ENCODE measurements at places on chromosomes 4 and X. TPM values are rescaled to one million over a fixed set of nuclear protein-coding genes. Genes with fewer than 3 reads are reported as not detected.

DNA sequence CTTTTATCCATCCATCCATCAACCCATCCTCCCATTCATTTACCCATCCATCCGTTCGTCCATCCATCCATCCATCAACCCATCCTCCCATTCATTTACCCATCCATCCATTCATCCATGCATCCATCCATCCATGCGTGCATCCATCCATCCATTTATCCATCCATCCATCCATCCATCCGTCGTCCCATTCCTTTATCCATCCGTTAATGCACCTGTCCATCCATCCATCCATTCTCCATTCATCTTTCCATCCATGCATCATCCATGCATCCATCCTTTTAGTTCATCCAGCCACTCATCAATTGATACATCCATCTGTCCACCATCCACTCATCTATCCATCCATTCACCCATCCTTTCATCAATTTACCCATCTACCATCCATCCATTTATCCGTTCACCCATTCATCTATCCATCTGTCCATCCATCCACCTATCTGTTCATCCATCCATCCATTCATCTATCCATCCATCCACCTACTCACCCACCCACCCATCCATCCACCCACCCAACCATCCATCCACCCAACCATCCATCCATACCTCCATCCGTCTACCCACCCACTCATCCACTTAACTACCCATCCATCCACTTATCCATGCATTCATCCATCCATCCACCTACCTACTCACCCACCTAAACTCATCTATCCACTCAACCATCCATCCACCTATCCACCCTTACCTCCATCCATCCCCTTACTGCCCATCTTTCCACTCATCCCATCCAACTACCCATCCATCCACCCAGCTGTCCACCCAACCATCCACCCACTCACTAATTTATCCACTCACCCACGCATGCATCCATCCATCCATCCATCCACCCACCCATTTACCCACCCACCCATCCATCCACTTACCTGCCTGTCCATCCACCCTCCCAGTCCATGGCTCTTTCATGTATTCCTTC, 9.6 kb downstream of the CD99 start:
- DNase-seq = no peak

- no peak for DNase-seq
Measured at GRCh38 chr4:98728871-98729270, 70.5 kb upstream of the TSPAN5 start.

NOX1 gene
- total RNA-seq = 128 TPM

FGFR3 gene
- 32.3 TPM for total RNA-seq

GRCh38 chr4:90996813-90997212, 869.6 kb downstream of the CCSER1 start:
- DNase-seq = no peak

MAP9 gene
- 6.4 TPM for total RNA-seq

GRCh38 chr4:48483006-48483776, at the start of gene SLC10A4:
TSS of gene SLC10A4 (plus strand) at chr4:48483343. CDS start at chr4:48483562, 219 bp downstream.
- DNase-seq = no peak

GRCh38 chr4:184479516-184479950, 5.2 kb upstream of the IRF2 start:
- DNase-seq = no peak

MAGEA2 gene
- not detected for total RNA-seq

TMSB15A gene
- 0.88 TPM for total RNA-seq

DNA sequence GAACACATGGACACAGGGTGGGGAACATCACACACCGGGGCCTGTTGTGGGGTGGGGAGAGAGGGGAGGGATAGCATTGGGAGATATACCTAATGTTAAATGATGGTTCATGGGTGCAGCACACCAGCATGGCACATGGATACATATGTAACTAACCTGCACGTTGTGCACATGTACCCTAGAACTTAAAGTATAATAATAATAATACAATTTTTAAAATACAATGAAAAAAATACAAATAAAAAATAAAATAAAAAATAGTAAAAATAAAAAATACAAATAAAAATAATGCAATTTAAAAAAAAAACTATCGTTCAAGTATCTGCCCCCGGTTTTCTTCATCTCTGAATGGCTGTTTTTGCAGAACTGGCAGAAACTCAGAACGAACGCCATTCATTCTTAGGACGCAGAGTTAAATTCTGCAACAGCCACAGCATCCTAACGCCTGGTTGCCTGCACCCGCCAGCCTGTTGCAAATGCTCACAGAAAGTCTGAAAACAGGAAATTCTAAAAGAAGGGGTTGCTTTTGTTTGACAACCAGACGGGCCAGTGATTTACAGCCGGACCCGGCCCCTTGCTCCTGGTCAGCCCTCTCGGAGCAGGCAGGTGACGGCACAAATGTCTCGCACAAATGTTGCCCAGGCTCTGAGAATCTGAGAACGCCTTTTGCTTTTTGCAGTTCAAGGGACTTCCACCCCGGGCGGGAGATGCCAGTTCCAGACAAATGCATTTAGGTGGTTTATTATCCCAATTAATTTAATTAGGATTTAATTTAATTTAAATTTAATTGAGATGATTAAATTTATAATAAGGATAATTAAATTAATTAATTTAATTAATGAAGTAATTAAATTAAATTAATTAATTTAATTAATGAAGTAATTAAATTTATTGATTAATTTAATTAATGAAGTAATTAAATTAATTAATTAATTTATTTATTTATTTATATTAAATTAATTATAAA, 47.8 kb downstream of the CRLF2 start:
- no peak for DNase-seq

SRPX2 gene
- total RNA-seq = 4.4 TPM

TMEM156 gene
- not detected for total RNA-seq

DNA sequence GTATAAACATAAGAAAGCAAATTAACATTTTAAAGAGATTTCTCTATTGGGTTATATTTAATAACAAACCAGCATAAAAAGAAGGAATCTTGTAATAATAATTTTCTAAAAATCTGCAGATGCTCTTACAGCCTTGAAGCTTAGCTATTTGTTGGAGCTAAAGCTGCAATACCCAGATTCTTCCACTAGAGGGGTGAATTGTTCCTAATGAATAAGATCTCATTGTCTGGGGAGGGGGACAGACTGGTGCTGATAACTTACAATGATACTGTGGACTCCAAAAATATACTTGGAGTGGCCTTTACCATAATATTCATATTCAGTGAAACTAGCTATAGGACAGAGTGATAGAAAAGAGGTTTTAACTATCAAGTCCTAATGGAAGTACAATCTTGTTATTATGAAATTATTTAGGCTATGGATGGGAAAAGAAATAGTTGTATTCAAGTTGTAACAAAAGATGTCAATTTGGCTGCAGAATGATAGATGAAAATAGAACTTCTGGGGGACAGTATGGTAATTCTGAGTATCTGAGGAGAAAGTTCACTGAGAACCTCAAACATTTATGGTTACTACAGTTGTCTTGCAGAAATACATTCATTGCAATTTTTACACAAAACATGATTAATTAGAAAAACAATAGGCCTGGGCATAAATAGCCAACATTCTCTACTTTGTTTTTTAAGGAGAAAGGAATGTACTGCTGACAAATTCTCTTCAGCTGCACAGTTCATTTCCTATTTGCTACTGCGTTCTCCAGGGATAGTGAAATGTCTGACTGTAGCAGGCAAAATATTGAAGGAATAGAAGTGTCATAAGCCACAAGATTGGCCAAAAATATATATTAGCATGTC, 443.3 kb downstream of the GBA3 start:
- peak; percentile 24 for DNase-seq

ANXA10 gene
- total RNA-seq = not detected

DNA sequence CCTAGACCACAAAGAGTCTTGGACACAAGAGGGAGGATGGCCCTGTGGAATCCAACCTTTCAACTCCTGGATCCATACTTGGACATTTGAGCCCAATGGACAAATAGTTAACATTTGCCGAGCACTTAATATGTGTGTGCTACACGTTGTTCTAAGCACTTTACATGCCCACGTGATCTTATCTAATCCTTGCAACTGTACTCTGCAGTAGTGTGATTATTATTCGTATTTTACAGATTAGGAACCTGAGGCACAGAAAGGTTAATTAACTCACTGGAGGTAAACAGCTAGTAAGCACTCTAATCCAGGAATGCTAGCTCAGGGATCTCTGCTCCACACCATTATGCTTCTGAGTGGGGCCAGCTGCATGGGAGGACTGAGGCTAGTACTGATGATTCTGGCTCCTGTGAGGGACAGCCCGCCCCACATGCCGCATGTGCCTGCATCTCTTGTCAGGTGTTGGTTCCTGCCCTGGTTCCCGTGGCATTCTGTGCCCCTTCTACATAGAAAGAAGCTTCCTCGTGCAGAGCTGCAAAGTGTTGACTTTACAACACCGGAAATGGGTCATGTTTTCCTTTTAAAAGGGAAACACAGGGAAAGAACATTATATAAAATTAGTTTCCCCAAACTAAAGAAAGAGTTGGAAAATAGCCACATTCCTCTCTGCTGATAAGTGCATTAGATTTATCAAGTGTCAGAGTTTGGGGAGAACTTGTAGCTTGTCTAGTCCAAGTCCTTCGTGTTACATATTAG, 34.8 kb downstream of the PLAC1 start:
- DNase-seq = no peak

- no peak for DNase-seq
Measured at GRCh38 chrX:140723121-140723715, 13.7 kb downstream of the LINC00632 start.

GRCh38 chr4:5870701-5871100, 22.2 kb downstream of the CRMP1 start:
- DNase-seq = no peak

DNA sequence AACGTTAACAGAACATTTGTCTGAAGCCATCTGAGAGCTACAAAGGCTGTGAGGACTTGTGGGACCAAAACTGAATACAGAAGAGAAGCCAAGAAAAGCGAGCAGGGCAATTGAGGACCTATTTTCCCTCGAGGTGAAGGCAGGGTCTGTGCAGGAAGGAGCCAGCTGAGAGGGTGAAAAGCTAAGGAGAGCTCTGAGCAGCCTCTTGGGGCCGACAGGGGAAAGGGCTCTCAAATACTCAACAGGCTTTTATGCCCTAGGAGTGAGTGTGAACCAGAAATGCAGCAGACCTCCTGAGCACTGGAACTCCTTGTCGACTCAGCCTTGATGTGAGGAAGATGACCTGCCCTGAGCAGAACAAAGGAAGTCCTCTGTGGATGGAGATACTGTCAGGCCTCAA, 54.2 kb downstream of the C4orf50 start:
- no peak for DNase-seq

LUZP4 gene
- not detected for total RNA-seq

- no peak for DNase-seq
Measured at GRCh38 chr4:41514766-41515481, 23.0 kb upstream of the LIMCH1 start.

ADGRL3 gene
- 4.4 TPM for total RNA-seq

DNA sequence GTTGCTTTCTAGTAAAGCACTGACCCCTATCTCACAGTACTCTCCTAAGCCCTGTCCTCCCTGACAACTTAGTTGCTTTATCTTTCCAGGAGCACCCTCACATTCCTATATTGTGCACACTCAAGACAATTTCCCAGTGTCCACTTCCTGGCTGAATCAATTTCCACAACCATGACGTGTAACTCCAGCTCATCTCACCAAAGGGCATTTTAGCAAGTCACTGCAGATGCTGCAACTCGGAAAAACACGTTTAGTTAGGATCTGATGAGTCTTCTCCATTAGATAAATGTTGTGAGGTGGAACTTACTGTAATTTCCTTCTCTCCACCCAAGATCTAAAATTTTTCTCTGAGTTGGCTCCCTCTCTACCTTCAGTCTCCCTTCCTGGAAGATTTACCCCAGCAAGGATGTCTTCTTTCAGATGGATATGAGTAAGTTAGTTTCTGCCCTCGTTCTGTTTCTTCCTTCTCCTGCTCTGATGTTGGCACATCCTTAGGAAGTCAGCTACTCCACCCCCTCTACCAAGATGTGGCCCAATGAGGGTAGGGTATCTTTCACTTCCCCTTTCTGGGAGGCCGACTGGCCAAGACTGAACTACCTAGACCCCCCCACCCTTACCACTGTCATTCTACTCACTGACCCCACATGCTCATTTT, 28.8 kb upstream of the IL13RA1 start:
- no peak for DNase-seq

DNA sequence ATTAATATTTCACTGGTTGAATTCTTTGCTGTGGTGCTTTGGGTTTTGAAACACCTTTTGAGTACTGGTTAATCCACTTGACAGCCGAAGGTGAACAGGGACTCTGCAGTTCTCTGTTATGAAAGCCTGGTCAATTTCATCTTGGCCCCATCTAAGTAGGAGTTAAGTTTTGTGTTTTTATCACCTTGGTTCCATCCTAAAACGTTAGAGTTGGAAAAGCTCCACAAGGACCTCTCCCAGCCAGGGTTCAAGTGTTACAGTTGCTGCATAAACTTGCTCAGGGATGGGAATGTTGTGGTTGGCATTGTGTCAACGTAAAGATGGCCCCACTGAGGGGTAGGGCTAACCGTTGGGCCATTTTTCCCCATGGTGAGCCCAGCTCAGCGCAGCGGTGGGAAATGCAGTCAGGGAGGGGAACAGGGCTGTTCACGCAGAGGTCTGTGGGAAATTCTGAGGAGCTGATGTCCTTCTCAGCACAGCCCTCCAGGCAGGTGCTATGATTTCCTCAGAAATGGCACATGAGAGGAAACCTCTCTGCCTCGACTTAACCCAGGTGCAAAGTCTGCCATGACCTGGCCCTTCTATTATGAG, 188.7 kb downstream of the STIM2 start:
- peak; percentile 10 for DNase-seq

SLC2A9 gene
- total RNA-seq = 4.3 TPM

DNA sequence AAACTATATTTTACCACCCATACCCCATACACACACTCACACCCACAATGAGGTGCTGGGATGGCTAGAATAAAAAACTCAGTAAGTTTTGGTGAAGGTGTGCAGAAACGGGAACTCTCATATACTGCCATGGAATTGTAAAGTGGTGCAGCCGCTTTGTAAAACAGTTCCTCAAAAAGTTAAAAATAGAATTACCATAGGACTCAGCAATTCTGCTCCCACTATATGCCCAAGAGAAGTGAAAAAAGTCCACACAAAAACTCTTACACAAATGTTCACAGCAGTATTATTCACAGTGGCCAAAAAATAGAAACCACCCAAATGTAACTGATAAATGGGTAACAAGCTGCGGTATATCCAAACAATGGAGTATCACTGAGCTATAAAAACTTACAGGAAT, 6.5 kb downstream of the CENPU start:
- DNase-seq = peak; percentile 5

NHSL2 gene
- total RNA-seq = 4.1 TPM

GRCh38 chr4:153387981-153388380, 43.5 kb downstream of the MND1 start:
- no peak for DNase-seq

FGFBP2 gene
- 0.37 TPM for total RNA-seq

TIGD2 gene
- total RNA-seq = 3.6 TPM

Measured in colonic mucosa (tissue), 4 donors.